ENCODE measurements at places on chromosomes 12 and 14. TPM values are rescaled to one million over a fixed set of nuclear protein-coding genes. Genes with fewer than 3 reads are reported as not detected.

The CIROP gene
- not detected for total RNA-seq

The TDRD9 gene
- total RNA-seq, result 3.9 TPM

The SRSF9 gene
- 100 TPM for total RNA-seq

The ESR2 gene
- total RNA-seq, result 5.7 TPM

The TMEM19 gene
- 20.7 TPM for total RNA-seq

The SLC25A21 gene
- total RNA-seq, result not detected

The MAP3K12 gene
- 5.1 TPM for total RNA-seq

The CATSPERB gene
- 0.65 TPM for total RNA-seq

The KRT77 gene
- 1.5 TPM for total RNA-seq

The MORN3 gene
- 1.3 TPM for total RNA-seq

The PELI2 gene
- 21.8 TPM for total RNA-seq

The PTPRB gene
- total RNA-seq, result 60.3 TPM

The LHX5 gene
- total RNA-seq, result not detected

The ANKRD33 gene
- total RNA-seq, result not detected

The TGM1 gene
- total RNA-seq, result 0.85 TPM

The CLEC12A gene
- total RNA-seq, result not detected

The SMCO3 gene
- not detected for total RNA-seq

The ESRRB gene
- total RNA-seq, result not detected

The CISTR gene
- not detected for total RNA-seq

The DNAI7 gene
- not detected for total RNA-seq

The NUP37 gene
- 13.6 TPM for total RNA-seq

The CIPC gene
- 59.5 TPM for total RNA-seq

The KRT4 gene
- total RNA-seq, result not detected

The SIX6 gene
- total RNA-seq, result not detected

The GPATCH2L gene
- 67.1 TPM for total RNA-seq

The NAP1L1 gene
- 738 TPM for total RNA-seq

The FGD4 gene
- 84.0 TPM for total RNA-seq
